ENCODE measurements at places on chromosomes 2 and 18.

DNA sequence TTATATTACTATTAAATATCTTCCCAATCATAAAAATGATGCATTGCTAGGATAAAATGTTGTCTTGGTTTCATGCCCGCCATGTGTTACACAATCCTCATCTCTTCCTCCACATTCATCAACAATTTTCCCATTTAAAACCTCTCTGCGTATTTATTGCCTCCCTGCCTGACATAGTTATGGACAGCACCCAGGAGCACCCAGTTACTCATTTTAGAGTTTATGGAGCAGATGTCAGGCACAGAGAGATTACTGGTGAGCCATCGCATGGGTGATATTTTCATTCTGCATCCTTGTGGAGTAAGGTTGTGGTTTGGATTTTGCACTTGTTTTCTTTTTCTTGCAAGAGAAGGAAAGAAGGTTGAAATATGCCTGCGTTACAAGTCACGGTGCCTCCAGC is 116.7 kb upstream of the NPAS2 start:
- no peak for DNase-seq

- DNase-seq = no peak
Observed at GRCh38 chr18:54151376-54151775, 73.1 kb downstream of the MBD2 start.

DNA sequence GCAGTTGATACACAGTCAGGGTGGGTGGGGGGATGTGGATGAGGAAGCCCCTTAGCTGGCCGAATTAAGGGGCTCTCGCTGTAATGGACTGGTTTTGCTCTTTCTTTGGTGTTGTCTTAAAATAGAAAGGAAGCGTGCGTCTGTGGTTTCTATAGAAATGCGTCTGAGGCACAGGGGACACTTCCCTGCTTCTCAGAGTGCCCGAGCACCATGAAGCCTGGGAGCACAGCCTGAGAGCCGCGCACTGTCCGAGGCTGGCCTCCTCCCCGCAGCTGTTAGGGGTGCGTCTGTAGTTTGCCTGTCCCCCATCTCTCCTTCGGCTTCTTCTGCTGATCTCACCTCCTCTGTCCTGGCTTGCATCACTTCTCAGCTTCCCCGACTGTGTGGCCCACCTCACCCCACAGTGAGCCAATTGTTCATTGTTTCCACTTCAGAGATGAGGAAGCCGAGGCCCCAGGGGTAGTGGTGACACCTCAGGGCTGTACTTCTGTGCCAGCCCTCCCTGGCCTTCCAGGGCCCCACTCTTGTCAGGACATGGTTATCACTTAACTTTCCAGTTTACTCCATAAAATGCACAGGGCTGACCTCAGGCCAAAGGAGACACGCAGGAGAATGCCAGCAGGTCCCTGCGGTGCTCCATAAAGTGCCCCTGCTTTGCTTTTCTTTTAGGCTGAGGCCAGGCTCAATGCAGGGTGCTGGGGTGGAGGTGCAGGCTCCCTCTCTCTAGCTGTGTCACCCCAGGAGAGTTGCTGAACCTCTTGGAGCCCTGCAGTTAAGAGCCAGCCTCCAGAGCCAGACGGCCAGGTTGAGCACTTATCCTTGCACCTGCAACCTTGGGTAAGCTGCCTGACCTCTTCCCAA is 210.6 kb downstream of the SEPTIN10 start:
- DNase-seq = no peak

DNA sequence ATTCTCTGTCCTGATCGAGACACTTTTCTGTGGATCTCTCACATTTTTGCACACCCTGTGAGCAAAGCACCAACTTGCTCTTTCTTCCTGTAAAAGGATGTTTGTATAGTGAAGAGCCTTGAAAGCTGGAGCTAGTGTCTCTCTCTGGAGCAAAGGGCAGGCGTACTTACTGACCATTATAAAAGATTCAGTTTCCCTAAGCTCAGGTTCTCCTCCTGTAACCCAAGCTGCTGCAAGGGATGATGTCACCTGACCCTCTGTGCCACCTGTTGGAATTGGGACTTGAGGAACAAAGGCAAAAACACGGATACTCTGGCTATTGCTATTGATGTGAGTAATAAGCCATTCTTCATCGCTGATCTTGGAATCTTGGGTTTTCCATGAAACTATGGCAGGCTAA is 52.6 kb upstream of the NEMP2 start:
- no peak for DNase-seq

DNA sequence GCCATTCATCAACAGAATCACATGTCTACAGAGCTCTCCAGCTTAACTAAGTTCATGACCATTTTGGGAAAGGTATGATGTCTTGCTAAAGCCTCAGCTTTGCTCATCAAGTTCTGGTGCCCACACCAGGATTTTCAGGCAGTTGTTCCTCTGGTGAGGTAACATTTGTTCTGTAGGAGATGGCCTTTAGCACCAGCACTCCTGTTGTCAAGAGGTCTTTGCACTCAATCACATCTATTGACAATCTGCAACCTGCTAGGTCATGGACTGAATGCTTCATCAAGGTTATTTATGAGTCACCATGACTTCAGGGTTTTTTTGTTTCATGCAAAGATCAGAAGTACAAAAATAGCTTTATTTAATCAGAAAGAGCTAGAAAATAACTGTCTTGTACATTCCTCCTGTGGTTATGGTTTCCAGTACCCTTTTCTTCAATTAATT is 36.6 kb upstream of the VIT start:
- no peak for DNase-seq

- no peak for DNase-seq
Observed at GRCh38 chr2:235325151-235325550, 168.7 kb upstream of the AGAP1 start.

DNA sequence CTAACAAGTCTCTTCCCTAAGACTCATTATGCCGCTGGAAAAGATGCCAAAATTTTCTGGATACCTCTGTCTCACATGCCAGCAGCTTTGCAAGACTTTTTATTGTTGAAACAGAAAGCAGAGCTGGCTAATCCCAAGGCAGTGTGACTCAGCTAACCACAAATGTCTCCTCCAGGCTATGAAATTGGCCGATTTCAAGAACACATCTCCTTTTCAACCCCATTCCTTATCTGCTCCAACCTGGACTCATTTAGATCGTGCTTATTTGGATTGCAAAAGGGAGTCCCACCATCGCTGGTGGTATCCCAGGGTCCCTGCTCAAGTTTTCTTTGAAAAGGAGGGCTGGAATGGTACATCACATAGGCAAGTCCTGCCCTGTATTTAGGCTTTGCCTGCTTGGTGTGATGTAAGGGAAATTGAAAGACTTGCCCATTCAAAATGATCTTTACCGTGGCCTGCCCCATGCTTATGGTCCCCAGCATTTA is 26.3 kb downstream of the DHRS9 start:
- no peak for DNase-seq

- DNase-seq = no peak
Observed at GRCh38 chr2:150485871-150486538, 1.5 kb downstream of the RND3 start.

DNA sequence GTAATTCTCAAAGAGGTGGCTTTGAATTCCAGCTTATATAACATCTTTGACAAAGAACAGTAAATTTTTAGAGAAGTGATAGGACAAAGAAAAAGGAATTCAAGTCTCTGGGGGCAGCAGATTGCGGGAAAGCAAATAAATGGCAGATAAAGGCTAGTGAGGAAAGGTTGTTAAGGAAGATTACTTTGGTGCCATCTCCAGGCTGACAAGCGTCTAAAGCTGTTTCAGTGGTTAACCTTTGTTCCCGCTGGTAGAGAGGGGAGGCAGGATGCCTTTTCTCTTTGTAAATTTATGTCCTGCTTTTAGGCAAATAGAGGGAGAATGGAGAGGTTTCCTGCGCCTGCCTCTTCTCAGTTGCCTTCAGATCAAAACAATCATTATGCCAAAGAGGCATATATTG is 431.2 kb upstream of the CHST9 start:
- DNase-seq = no peak

DNA sequence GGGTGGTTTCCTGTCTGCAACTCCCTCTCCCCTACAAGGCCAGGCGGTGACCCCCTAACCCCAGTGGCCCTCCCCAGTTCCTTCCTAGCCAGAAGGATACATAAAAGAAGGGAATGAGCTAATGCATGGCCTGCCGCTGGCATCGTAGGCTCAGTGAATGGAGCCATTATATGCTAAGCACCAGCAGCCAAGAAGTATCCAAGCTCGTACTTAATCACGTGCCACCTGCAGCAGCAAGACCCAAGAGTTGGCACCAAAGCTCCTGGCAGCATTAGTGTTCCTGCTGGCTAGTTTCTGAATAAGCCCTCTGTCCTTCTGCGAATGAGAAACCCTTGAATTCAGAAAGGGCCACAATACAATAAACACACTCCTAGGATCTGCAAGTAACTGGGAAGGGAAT is 4.3 kb downstream of the DBI start:
- DNase-seq = no peak

GRCh38 chr2:32922501-32922900 is 24.3 kb upstream of the LTBP1 start:
- DNase-seq = no peak

- DNase-seq = no peak
Observed at GRCh38 chr18:59661891-59662701, 35.1 kb downstream of the CCBE1 start.

- DNase-seq = no peak
Observed at GRCh38 chr2:25230198-25230947, 62.0 kb upstream of the POMC start.

DNA sequence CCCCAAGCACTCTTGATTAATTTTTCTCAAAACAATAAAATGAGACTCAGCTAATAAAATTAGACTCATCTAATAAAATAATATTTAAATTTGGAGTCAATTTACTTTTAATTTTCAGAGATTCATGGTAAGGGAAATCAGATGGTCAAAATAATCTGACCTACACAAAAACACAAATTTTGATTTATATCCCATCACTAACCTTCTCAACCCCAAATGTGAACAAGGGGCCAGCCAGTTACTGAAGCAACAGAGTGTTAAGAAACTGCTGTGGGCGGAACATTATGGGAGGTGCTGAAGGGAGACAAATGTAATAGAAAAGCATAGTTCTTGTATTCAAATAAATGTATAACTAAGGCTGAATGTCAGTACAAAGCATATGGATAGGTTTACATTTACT is 28.5 kb upstream of the PPP3R1 start:
- no peak for DNase-seq

- DNase-seq = no peak
Observed at GRCh38 chr2:11406958-11407381, 59.0 kb downstream of the E2F6 start.

DNA sequence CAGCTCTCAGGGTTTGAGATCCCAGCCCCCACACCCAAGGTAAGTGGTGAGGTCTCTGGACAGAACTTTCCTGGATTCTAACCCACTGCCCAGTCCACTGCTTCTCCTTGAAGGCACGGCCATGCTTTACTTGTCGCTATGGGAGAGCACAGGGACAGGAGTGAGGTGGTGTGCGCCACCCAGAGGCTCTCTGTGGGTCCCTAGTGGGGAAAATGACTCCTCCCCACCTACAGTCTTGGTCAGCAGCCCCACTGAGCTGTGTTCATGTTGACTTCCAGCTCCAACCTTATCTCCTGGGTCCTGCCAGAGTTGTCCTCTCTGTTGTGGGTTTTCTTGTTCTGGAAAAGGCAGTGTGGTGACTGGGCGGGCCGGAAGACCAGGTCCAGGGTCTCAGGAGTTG is 11.1 kb downstream of the TET3 start:
- DNase-seq = no peak

All from stimulated activated CD4-positive, alpha-beta T cell treated with anti-CD3 and anti-CD28 coated beads, Interleukin-15, amount 100 ng/mL, for 1 hour (primary cell).